Colonic mucosa (tissue), 4 donors: ENCODE measurements at places on chromosomes 3 and 15. TPM values are rescaled to one million over a fixed set of nuclear protein-coding genes. Genes with fewer than 3 reads are reported as not detected.

ARRDC4 gene
- 73.9 TPM for total RNA-seq

MED12L gene
- 0.32 TPM for total RNA-seq

RTF1 gene
- total RNA-seq = 21.0 TPM

SST gene
- total RNA-seq = 78.4 TPM

LRRN1 gene
- 0.24 TPM for total RNA-seq

PLSCR2 gene
- 0.94 TPM for total RNA-seq

MOBP gene
- total RNA-seq = 0.56 TPM

CLDN1 gene
- total RNA-seq = 2.4 TPM

ATP8B4 gene
- 2.7 TPM for total RNA-seq

CD200R1L gene
- not detected for total RNA-seq

FEZF2 gene
- not detected for total RNA-seq

SLC12A8 gene
- total RNA-seq = 20.7 TPM

TEX55 gene
- total RNA-seq = not detected

PLA2G4E gene
- 0.67 TPM for total RNA-seq

CCDC9B gene
- 28.7 TPM for total RNA-seq

DNA sequence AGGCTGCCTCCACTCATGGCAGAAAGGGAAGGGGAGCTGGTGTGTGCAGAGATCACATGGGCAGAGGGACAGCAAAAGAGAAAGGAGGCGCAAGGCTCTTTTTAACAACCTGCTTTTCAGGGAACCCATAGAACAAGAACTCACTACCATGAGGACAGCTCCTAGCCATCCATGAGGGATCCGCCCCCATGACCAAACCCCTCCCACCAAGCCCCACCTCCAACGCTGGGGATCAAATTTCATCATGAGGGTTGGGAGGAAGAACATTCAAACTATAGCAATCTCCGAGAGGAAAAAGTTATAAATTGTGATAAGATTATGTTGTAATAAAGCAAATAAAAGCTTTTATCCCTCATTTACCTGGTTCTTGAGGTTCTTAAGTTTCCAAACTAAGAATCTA, 84.7 kb upstream of the LMCD1 start:
- peak; percentile 62 for DNase-seq

GRCh38 chr3:176321099-176321498, 876.2 kb downstream of the TBL1XR1 start:
- no peak for DNase-seq

DNA sequence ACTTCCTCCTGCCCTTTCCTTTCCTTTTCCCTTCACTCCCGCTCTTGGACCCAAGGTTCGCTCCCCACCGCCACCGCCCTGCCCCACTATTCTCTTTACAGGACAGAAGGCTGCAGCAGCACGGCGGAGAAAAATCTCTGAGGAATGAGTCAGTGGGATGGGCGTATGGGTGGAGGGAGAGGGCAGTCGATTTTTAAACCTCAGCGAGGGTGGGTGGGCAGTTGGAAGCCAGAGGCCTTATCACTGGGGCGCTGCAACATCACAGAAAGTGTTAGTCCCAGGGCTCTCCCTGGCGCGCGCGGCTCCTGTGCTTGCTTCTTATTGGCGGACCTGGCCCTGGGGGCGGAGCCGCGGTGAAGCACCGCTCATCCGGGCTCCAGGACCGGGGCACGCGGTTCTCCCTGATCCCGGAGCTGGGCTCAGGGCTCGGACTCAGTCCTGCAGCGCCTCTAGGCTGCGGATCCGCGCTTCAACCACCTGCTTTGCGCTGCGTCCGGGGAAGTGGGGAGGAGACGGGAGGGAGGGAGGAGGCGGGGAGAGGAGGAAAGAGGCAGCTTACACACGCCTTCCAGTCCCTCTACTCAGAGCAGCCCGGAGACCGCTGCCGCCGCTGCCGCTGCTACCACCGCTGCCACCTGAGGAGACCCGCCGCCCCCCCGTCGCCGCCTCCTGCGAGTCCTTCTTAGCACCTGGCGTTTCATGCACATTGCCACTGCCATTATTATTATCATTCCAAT, at the start of gene ALCAM:
ALCAM (plus strand) TSS at position 584 of the 737 bp plus-strand sequence.
- DNase-seq = peak; percentile 94

DNA sequence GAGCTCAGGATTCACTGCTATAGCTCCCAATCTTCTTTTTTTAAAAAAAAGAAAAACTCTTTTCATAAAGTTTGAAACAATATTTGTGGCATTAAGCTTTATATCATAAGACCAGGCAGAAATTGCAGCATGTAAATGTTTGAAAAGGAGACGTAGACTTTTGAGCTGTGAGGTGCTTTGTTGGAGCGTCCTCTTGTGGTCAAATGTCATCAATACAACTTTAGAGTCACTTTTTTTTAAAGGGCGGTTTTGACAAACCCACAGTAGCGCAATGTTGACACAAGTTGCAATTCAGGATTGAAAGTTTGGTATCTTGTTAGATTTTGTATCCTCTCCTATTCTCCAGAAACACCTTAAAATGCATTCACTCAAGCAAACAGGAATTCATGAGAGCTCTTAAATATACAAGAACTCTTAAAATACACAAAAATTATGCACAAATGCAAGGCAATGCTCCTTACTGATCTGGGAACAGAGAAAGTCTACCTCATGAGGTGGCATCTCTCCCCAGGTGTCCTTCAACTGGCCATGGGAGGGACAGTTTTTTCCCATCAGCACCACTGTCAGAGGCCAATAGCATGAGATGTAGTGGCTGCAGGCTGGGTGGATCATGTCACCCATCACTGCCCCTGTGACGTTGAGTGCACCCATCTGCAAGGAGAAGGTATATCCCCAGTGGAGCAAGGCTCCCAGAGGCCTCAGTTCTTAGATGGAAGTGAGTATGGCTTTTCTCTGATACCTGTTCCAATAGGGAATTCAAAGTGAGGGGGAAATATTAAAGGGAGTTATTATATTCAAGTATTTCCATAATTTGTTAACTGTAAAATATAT, 70.7 kb downstream of the ANXA2 start:
- peak; percentile 29 for DNase-seq

- DNase-seq = no peak
Observed at GRCh38 chr3:126748701-126749546, 44.9 kb downstream of the CHCHD6 start.

DNA sequence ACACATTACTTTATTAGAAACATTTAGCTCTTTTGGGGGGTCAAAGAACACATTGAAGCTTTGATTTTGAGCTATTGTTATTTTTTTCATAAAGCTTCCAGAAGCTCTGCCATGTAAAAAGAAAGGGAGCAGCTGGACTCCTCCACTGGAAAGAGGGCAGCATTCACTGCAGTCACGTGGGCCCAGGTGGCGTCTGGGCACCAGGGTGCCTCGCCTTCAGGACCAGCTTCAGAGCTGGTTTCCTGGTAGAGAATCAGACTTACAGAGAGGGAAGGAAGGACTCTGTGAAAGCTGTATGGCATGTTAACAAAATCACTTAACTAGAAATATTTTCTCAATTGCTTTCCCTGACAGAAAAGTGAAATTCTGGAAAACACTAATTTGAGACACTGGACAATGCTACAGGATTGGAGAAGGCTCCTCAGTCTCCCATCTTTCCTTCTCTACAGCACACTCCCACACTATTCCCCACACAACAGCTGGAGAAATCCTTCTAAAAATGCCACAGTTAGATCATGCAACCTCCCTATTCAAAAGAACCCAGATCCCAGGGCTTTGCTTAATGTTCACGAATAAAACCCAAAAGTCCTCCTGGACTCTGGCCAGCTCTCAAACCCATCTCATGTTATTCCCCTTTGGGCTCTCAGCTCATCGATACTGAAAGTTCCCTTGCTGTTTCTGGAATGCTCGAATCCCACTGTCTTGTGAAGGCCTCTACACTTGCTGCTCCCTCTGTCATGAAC, 83.2 kb downstream of the NFKBIZ start:
- no peak for DNase-seq

DNA sequence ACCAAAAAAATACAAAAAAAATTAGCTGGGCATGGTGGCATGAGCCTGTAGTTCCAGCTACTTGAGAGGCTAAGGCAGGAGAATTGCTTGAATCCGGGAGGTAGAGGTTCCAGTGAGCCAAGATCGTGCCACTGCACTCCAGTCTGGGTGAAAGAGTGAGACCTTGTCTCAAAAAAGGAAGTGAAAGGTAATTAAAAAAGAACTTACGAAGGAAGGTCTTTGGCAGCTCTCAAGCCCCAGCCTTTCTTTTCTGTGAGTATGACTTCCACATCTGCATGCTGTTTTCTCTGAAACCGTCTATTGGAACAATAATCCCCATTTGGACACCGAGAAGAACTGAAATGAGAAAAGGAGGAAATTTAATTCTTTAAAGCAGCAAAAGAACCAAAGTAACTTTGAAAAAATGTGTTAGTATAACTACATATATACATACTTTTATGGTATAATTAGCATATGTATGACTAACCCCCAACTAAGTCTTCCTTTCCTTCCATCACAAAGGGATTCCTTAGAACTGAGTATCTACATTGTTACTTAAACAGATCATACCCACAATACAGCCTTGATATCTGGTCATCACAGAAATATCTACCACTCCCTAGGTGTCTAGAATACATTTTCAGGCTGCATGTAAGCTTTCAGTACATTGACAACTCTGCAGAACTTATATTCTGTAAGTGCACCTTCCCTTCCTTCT, 50.1 kb downstream of the SETD2 start:
- no peak for DNase-seq

GRCh38 chr3:40254891-40255290, 54.6 kb upstream of the EIF1B start:
- no peak for DNase-seq

GRCh38 chr15:59018833-59019232, 31.4 kb downstream of the RNF111 start:
- no peak for DNase-seq

GRCh38 chr3:177760803-177761202, 563.5 kb upstream of the TBL1XR1 start:
- DNase-seq = no peak

DNA sequence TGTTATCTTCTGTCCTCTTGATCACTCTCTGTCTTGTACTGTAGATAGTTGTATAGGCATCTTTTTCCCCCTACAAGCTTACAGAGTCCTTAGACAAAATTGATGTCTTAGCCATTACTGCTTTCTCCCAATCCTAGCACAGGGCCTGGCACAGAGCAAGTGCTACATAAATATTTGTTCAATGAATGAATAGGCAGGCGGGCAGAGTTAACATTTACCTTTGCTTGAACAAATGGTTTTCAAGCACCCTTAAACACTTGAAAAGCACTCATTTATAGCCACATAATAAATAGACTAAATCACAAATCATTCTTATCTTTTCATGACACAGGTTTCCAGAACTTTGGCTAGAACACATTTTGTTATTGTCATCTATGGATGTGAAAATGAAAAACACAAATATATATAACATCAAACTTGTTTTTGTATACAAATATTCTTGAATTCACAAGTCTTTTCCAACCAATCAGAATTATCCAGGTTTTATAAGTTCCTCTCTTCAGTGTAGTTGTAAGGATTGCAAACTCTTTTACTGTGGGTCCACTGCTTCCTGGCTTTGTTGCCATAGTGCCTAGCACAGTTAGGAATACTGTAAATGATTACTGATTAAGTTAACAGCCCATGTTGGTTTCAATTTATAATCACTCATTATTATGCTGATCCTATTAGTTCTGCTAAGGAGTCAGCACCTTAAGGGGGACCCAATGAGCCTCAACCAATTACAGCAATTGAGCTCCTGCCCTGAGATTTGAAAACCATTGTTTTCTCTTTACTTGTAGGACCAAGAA, 61.9 kb downstream of the ISL2 start:
- DNase-seq = no peak

- no peak for DNase-seq
Observed at GRCh38 chr15:58380280-58380945, 51.4 kb upstream of the LIPC start.

DNA sequence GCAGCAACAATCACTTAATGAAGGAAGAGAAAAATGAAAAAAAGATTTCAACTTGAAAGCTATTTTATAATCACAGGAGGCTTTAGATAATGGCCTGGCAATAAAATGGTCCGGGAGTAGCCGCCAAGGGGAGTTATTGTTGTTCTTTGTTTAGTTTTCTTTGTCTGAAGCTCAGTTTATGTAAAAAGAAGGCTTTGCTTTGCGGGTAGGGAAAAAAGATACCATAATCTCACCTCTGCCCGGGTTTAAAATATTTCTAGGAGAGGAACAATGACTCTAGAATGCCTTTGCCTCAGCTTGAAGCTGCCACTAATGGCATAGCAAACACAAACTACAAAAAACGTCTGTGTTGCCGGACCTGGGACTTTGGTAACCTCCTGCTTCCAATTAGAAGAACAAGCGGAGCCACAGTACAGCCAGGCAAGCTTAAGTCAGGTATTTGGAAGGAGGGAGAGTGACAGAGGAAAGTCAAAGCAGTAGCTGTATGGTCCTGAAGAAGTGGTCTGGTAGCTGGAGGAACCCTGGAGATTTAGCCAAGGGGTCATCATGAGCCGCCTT, 764.5 kb downstream of the TUSC7 start:
- DNase-seq = no peak

GRCh38 chr3:110588906-110589305, 482.7 kb upstream of the NECTIN3 start:
- no peak for DNase-seq

DNA sequence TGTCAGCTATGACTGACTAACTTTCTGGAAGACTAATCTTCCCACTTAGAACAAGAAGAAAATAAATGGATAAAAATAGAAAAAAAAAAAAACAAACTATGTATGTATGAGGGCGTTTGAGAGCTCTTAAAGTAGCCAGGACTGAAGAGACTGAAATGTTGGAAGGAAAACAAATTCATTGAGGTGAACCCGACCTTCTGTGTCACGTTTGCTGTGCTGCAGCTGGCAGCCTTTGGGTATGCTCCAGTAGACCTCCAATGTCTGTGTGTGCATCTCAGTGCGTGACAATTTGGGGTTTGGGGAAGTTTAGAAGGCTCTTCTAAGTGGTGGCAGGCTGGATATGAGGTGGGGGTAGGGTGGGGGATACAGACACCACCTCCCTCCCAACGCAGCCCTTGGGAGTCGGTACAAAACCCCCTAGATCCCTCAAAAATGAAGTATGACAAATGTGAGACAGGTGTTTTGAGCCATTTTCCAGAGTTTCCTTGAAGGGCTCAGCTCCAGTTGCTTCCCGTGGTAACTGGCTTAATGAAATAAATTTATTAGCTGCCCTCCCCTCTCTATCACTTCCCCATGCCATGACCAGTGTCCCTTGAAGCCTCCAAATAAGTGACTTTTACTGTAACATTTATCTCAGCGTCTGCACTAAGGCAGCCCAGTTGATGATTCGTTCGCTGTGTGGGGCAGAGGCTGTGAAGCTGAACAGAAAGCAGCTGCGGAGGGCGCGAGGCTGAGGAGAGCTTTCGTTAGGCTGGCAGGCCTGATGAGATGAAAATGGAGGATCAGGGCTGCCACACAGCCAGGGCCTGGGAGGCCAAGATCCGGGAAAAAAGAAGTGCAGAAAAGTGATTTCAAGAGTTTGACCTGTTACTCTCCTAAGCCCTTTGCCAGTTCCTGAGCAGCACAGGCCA, 34.9 kb upstream of the GABRB3 start:
- DNase-seq = no peak

DNA sequence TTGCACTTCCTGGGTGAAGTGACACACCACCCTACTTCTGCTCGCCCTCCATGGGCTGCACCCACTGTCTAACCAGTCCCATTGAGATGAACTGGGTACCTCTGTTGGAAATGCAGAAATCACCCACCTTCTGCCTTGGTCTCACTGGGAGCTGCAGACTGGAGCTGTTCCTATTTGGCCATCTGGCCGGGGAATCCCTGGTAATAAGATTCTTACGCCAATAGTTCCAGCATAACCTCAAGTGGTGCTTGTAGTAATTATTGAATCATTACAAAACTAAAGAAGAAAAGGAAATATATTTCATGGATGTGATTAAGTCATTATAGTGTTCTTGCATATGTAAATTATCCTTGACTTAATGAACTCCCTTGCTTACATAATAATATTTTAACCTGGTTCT, 841.9 kb downstream of the CADM2 start:
- DNase-seq = no peak

GRCh38 chr15:39172380-39173281, 408.2 kb upstream of the THBS1 start:
- DNase-seq = no peak
